KG1 (cell line): ENCODE measurements at places on chromosomes 7 and 10.

DNA sequence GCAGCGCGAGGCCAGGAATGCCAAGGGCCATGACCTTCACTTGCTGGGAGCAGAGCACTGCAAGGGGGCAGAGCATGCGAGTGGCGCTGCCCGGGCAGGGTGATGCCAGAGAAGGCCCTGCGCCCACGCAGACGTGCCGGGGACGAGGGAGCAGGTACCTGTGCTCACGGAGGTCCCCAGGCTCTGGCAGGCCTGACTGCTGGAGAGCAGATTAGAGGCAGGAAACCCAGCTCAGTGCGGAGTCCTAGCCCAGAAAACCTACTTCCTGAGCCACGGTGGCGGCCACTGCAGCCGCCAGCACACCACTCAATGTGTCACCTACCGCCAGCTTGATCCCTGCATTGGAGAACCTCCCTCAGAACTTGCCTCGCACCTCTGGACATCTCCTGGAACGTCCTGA lies 148.4 kb downstream of the MAD1L1 start:
- DNase-seq, result no peak

- no peak for DNase-seq
Observed at GRCh38 chr10:100216006-100216405, 13.4 kb downstream of the CHUK start.

GRCh38 chr7:155166108-155166507 lies 96.0 kb downstream of the HTR5A start:
- DNase-seq, result no peak

DNA sequence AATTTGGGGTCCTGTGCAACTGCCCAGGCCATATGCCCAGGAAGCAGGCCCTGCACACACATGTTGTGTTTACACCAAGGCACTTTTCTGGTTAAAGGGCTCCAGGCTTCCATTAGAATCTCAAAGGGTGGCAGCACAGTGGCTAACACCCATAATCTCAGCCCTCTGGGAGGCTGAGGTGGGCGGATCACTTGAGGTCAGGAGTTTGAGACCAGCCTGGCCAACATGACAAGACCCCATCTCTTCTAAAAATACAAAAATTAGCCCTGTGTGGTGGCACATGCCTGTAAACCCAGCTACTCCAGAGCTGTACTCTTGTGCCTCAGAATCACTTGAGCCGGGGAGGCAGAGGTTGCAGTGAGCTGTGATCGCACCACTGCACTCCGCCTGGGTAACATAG lies 53.6 kb downstream of the SPOCK2 start:
- DNase-seq, result no peak

DNA sequence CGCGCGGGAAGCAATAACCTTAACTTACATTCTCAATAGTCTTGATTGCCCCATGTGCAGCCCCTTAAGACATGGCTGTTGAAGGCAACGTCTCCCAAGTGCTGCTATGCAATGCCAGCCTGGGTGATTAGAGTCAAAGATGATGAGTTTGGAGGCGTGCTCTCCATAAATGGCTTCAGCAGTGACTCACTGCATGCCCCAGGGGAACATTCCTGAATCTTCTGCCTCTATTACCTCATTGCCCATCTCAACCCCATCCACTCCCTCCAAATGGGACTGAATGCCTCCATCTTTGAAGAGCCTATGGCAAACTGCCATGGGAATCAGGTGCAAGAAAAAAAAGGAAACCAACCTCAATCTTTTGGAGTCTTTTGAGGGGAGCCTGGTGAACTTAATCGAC lies 282.8 kb downstream of the SNX10 start:
- DNase-seq, result no peak

DNA sequence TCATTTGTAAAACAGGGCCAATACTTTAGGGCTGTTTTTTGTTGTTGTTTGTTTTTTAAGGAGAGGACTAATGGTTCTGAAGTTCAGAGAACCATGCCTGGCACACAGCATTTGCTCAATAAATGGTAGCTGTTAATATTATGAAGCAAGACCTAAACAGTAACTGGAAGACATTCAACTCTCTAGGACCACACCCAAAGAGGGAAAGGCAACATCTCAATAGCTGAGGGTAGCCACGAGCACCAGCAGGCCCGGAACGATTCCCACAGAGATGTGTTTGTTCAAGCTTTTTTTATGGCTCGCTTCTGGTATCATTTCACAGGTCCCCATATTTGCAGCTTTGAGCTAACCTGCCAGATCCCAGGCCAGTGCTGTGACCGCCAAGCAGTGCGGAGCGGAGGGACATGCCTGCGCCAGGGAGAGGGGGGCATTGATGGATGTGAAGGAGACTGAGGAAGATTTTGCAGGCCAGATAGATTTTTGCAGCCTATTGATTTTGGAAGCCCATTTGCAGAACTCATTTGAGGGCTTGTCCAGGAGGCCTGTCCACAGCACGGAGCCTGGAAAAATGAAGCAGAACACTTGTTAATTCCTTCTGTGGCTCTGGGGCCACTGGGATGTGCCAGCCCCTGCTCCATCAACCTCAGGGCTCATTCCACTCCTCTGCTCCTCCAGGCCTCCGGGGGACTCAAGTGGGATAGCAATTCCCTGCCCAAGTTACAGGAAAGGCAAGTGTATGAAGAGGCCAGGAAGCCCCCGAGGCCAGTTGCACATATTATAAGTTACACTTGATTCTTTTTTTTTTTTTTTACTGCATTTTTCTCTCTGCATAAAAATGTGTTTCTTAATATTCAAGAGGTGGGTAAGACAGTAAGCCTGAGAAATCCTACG lies 57.3 kb upstream of the FGFR2 start:
- DNase-seq, result no peak

GRCh38 chr7:70571403-70571934 lies 560.5 kb upstream of the GALNT17 start:
- DNase-seq, result no peak

- DNase-seq, result no peak
Observed at GRCh38 chr7:20786779-20787659, at the start of gene SP8. SP8 (minus strand) TSS chr7:20786886; CDS start chr7:20786798, 88 bp downstream.

DNA sequence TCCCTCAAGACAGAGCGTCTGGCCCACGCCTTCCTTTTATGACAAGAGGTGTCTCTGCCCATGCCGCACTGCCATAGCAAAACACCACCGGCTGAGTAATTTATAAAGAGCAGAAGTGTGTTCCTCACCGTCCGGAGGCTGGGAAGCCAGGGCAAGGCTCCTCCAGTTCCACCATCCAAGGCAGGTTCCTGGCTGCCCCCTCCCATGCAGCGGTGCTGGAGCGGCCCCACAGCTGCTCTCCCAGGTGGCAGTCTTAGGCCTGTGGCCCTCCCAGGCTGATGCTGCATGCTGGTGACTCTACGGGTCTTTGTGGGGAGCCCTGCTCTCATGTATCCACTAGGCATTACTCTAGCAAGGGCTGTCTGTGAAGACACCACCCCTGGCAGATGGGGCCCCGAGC lies 113.1 kb downstream of the TCERG1L start:
- DNase-seq, result no peak
